NCI-H1436 treated with DMSO at 0.1 percent for 48 hours (cell line): ENCODE measurements at places on chromosomes 2 and 18.

GRCh38 chr2:171347591-171348032, 86.2 kb downstream of the METTL8 start:
- DNase-seq, result no peak

DNA sequence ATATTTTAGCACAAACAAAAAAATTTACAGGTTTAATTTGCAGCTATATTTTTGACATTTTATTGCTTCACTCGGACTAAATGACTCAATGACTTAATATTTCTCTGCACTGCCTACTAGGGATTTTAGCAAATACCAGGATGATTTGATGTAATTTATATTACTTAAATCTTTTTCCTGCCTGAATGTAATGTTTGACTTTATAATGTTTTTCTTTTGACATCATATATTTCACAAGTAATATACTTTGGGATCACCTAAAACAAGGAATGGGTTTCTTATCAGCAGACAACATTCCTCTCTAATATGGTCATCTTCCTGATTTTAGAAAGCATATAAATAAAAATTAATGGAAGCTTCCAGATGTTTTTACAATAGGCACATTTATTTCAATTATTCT, 253.2 kb upstream of the EPC2 start:
- DNase-seq, result no peak

DNA sequence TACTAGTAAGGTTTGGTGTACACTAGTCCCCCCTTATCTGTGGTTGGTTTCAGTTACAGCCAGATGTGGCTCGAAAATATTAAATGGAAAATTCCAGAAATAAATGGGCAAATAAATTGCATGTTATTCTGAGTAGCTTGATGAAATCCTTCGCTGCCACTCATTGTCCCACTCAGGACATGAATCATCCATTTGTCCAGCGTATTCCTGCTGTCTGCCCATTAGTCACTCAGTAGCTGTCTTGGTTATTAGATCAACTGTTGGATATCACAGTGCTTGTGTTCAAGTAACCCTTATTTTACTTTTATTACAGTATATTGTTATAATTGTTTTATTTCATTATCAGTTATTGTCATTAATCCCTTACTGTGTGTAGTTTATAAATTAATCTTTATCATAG, 21.7 kb downstream of the ZDBF2 start:
- DNase-seq, result no peak

- DNase-seq, result no peak
Observed at GRCh38 chr18:24114924-24115549, 23.8 kb upstream of the CABYR start.

DNA sequence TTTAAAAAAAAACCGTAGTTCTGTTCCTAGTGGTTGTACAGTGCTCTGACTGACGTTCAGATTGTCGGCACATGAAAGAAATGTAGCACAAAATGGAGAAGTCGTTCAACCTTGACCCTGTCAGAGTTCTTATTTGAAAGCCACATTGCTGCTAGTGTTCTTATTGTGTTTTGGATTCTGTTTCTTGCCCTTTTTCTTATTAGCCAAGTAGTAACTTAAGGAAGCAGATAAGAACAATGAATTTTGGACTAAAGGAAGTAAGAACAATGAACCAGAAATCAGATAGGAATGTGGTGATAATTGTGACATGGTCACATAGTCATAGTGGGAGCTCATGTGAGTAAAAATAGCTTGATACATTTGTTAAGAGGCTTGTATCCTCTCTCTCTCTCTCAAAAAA, 45.9 kb downstream of the RPIA start:
- no peak for DNase-seq

DNA sequence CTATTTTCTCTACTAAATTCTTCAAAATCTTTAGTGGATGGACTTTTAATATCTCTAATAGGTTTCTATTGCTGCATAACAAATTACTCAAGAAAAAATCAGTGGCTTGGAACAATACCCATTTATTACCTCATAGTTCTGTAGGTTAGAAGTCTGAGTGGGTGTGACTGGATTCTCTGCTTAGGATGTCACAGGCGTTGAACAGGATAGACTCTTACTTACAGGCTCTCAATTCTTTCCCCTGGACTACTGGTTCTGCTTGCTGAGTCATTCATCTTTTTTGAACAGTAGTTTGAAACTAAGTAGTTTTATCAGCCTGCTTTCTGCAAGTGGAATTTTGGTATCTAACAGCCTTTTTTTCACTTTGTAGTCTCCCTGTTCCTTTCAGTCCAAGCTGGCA, 265.4 kb downstream of the ZNF385B start:
- DNase-seq, result no peak

DNA sequence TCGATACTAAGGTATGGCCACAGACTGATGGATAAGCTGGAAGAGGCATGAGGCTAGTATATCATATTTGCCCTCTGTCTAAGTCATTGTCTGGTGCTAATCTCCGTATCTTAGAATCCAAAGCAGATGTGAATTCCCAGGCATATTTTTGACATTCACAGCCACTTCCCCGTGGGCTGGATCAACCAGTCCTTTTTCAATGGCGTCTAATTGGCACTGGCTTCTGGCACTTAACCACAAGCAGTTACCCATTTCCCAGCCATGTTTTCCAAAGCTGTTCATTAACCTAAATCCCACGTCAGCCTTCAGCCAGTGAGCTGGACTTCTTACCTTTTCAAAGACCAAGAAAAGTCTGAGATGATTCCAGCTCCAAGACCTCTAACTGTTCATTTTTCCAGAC, 20.7 kb upstream of the ZNF407 start:
- DNase-seq, result no peak

DNA sequence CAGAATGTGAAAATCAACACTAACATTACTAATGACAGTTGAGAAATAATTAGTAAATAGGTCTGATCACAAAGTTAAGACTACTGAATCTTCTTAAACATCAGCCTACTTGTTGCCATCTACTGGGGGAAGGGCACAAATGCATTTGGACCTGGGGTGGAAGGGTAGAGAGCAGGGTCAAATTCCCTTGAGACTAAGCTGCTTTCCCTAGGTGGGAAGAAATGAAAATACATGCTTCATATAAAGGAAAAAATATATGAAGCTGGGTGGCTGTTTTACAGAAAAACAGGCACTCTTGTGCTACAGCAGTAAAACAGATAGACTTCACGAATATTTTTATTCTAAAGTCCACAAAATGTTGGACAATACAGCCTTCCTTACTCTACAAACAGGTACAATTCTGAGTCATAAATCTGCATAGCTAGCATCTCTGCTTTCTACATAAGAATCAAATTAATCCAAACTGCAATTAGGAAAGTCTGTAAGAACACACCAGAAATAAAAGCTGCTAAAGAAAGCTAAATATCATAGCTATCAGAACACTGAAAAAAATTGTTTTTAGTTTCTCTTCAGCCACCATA, 10.9 kb downstream of the TRIP12 start:
- no peak for DNase-seq
